ENCODE measurements at places on chromosomes 5 and 9.

DNA sequence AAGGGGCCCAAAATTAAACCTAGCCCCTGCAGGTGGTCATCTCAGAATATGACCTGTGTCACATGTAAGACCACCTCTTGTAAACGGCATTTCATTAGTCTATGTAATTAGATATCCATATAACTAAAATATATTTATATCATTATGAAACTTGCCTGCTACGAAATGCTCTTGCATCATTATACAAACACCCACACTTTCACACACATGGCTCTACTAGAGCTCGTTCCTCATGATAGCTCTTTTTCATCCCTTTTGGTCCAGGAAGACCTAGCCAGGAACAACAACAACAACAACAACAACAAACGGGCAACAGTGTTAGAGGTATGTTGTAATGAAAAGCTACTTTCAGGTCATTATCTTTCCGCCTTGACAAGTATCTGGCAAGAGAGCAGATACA, 58.6 kb downstream of the LHFPL2 start:
- DNase-seq, result no peak

DNA sequence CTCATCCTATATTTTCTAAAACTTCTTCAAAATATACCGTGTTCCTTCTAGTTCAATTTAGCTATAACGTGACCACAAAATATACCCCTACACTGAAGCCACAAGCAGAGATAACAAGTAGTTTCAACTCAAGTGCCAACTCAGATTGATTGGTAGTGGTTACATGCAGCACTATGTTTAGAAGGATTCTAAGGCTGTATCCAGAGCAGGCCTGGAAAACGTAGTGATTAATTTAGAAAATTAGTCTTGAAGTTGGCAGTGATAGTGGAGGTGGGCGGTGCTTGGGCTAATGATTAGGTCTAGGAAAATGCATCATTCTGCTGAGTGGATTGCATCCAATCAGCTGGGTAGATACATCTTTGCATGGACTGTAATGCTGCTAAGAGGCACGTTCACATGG, 61.5 kb downstream of the MAMDC2 start:
- DNase-seq, result no peak

DNA sequence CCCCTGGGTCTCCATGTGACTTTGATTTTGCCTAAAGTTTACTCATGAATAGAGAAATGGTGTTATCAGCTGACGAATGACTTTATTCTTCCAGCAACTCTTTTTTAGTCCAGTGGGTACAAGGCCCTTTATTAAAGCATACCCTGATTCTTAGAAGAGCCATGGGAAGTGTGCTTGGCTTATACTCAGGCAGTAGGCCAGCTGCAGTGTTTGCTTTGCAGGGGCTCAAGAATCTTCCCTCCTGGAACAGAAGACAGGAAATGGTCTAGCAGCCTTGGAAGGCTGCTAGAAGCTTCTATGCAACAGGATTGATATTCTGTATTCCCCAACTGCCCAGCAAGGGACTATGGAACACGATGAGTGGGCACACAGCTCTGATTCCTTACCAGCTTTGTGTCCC, 73.4 kb upstream of the PLPP6 start:
- DNase-seq, result no peak

GRCh38 chr5:120151181-120151580, 312.9 kb upstream of the PRR16 start:
- no peak for DNase-seq

DNA sequence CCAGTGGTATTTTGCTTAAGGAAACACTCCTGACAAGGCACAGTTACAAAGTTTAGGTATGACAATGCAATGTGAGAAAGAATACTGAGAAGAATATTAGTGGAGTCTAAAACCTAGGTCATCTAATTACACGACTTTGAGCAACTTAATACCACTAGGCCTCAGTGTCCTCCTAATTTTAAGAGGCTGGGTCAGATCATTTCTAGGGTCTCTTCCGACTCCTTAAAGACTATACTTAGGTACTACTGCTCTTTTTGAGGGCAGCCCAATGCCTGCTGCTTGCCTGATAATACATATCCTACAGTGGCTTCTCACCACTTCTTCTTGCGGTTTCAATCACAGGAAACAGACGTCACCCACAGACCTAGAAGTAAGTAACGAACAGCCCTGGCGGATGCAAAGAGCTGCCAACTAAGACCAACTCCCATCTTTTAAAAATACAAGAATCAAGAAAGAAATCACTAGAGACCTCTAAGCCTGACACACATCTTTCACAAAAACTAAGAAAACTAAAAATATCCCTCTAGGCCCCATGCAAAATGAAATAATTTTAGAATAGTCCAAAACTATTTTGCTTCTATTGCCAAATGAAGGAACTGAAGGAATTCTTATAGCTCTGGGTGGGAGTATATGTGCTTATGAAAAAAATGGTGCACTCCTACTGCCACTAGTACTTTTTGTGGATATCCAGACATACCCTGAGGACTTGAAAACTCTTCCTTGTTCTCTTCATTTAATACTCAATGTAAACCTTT, 13.1 kb downstream of the DIAPH1 start:
- peak; percentile 91 for DNase-seq

DNA sequence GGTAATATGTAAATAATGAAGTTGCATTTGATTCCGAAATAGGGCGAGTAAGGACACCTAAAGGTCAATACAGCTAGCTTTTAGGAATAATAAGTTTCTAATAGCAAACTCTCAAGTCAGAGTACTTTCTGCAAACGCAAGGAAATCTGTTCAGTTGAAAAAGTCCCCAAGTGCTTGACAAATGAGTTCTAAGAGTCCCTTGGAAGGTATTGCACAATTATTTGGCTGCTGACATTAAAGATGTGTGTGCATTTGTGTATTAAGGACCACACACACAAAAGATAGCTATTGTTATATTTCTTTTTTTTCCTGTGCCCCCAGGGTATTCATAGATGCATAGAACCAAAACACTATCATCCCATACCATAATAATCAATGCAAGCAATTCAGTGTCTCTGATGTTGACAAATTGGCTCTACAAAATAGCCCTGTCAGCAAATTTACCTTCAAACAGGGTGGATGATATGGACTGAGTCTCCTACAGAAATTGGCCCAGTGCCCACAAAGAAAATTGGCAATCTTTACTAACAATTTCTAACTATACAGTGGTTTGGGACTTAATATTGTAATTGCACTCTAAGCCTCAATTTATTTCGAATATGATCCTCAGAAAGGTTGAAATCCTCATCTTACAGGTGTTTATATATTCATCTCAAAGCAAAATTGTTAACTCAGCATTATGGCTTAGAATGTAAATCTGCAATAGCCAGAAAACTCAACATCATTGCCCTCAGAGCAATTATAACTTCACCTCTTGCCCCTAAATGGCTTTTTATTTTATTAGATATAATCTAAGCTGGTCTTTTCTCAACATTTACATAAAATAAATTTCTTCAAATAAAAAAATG, 827.2 kb downstream of the MAT2B start:
- DNase-seq, result no peak

DNA sequence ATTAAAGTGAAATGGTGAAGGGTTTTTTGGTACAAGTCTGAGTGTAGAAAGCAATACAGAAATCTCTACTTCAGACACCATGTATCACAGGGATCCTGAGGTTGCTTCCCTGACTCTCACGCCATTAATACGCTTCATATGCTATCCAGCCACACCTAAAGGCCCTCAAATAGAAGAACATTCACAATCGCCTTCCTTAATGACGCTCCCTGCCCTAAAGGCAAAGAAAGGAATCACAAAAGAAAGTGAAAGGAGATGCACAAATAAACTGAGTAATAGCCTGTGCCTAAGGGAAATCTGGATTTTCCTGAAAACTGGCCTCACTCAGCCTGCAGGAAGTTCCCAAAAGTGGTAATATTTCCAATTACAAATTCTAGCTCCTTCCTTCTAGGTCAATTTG, 1002.7 kb upstream of the DMAC1 start:
- DNase-seq, result no peak

DNA sequence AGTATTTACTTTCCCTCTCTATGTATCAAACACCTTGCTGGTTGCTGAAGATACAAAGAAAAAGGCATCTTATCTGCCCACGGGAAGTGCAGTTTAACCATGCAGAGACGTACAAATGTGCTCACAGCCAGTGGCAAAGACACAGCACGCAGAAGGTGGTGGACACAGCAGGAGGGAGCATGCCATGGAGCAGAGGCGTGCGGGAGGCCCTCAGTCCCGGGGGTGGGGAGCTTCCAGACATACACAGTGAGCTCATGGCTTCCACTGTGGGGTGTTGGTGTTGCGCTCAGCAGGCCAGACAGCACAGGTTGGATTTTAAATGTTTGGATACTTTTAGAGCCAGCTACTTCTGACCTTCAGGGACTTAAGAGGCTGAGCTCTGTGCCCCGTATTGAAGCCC, 8.8 kb upstream of the BARX1 start:
- DNase-seq, result no peak

- DNase-seq, result no peak
Measured at GRCh38 chr5:102715082-102715807, 39.9 kb upstream of the PAM start.

DNA sequence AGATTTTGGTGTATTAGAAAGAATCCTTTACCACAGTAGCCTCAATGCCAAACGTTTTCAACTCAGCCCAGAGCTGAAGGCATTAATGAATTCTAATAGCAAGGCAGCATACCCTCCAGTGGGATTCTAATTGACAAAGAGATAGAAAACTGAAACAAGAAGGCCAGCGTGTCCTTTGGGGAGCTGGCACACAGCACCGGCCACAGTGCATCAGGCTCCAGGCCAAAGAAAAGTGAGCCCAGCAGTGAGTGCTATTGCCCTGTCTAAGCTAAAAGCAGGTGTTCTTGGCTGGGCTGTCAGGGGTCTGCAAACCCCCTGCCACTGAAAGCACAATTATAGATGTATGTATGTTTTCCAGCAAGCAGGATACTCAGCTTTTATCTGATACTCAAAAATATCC, 40.4 kb downstream of the PPIC start:
- no peak for DNase-seq

GRCh38 chr5:24080046-24080445, 564.7 kb downstream of the CDH10 start:
- DNase-seq, result no peak

DNA sequence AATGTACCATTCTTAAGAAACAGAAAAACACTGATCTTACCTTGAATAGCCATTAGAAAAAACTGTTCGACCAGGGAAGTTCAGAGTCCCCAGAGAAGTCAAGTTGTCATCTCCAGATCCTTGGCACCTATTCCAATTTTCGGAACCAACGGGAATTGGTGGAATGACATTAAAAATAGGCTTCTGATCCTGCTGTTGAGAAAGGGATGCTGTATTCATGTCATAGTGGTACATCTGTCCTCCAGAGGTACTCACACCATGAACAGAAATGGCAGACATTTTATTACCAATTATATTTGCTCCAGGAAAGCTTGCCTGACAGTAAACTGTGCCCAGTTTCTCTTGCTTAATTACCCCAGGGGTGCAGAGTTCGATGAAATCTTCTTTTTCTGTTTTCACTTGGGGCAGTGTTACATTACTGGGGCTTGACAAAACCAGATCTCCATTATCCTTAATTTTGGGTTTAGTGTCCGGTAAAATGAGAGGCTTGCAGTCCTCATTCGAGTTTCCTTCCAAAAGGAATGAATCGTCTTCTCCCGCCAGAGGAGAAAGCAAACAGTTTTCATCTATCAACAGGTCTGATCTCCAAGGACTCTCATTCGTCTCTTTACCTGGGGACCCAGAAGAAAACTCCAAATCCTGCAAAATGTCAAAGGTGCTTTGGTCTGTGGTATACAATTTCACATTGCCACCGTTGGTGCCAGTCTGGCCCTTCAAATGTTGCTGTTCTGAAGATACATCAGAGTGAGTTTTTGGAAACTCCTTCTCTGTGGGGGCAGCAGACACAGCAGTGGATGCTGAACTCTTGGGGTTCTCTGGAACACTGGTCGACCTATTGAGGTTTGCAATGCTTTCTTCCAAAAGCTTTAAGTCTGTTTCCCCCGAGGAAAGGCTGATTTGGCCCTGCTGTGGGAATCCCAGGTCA, 3.6 kb downstream of the NR3C1 start:
- DNase-seq, result no peak

DNA sequence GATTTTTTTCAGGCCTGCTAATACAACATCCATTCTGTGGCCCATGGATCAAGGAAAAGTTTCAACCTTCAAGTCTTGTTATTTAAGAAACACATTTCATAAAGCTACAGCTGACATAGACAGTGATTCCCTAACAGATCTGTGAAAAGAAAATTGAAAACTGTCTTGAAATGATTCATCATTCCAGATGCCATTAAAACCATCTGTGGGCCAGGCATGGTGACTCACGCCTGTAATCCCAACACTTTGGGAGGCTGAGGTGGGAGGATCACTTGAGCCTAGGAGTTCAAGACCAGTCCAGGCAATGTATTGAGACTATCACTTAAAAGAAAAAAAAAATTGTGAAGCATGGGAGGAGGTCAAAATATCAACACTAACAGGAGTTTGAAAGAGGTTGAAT, 6.0 kb downstream of the RAPGEF6 start:
- no peak for DNase-seq

- DNase-seq, result no peak
Measured at GRCh38 chr5:147935032-147935431, 28.7 kb upstream of the C5orf46 start.

- no peak for DNase-seq
Measured at GRCh38 chr9:14262827-14263226, 51.1 kb downstream of the NFIB start.

DNA sequence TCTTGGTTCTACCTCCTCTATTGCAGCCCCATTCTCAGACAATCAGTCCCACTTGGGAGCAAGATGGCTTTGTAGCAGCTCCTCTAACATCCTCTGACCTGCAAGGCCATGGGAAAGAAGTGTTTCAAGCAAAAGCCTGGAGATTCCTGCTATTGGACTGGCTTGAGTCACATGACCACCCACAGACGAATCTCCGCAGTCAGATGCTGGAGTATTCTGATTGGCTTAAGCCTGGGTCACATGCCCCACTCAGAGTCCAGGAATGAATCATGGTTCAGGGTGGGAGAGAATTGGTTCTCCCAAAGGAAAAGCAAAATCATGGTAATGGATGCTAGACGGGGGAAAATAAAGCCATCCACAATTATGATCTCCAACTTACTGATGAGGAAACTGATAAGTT, 22.6 kb upstream of the LMX1B start:
- no peak for DNase-seq

DNA sequence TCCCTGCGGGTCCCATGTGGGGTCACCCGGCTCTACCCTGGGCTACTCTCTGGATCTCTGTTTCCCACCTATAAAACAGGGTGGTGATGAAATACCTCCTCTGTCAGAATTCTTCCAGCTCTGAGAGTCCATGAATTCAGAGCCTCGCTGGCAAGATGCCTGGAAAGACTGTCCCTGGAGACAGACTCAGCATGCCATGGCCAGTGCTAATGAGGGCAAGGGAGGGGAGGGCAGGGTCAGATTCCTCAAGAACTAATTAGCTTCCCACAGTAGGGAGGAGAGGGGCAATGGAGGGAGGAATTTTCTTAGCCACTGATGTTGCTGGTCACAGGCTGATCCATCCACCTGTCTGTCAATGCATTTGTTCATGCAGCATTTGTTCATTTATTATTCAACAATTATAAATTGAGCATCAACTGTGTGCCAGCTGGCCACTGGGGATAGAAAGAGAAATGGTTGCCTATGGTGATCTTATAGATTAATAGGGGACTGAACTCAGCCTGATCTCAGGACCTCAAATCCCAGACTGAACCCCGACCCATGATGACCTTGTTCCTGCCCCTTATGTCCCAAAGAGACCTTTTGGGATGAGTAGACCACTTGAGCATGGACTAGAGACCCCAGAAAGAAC, 4.7 kb downstream of the SYNPO start:
- DNase-seq, result no peak
